Hematopoietic multipotent progenitor cell treated with erythropoietin and hydrocortisone succinate and interleukin-3 and kit ligand, for 17 days (in vitro differentiated cells): ENCODE measurements at places on chromosomes 4 and X.

DNA sequence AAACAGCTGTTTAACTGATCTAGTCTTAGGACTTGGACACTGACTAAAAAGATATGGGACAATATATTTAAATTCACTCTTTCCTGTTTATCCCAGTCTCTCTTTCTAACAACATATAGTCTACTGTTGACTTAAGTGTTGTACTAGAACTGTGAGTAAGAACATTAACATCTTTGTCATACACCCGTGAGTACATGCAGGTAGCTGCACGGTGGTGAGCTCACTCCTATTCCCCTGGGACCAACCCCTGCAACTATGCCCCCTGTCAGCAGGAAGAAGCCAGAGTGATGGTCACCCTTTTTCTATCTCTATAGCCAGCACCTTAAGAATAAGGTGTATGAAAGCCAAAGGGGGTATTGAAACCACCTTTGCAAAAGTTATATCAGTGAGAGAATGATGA, 17.6 kb downstream of the TBL1X start:
- no peak for DNase-seq

GRCh38 chr4:71518283-71518989, 179.6 kb downstream of the SLC4A4 start:
- DNase-seq = no peak

DNA sequence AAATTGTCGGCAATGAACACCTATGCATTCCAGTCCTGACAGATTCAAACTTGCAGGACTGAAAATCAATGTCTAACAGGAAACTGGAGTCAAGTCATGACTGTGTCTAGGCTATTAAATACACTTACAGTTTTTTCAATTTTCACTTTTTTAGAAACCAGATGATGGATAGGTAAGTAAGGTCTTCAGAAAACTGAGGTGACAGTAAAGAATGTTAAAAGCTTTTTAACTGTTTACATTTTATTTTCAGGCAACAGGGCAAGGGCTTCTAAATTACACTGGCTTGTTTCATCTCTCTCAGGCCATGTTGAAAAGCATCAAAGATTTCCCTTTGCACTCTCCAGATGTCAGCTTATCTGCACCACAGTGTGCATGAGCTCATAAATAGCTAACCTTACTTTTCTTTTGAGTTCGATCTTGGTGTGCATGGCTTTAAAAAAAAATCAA, 65.2 kb downstream of the SEC24D start:
- DNase-seq = peak; percentile 21

GRCh38 chrX:19334945-19335626, 8.6 kb upstream of the PDHA1 start:
- DNase-seq = peak; percentile 76

DNA sequence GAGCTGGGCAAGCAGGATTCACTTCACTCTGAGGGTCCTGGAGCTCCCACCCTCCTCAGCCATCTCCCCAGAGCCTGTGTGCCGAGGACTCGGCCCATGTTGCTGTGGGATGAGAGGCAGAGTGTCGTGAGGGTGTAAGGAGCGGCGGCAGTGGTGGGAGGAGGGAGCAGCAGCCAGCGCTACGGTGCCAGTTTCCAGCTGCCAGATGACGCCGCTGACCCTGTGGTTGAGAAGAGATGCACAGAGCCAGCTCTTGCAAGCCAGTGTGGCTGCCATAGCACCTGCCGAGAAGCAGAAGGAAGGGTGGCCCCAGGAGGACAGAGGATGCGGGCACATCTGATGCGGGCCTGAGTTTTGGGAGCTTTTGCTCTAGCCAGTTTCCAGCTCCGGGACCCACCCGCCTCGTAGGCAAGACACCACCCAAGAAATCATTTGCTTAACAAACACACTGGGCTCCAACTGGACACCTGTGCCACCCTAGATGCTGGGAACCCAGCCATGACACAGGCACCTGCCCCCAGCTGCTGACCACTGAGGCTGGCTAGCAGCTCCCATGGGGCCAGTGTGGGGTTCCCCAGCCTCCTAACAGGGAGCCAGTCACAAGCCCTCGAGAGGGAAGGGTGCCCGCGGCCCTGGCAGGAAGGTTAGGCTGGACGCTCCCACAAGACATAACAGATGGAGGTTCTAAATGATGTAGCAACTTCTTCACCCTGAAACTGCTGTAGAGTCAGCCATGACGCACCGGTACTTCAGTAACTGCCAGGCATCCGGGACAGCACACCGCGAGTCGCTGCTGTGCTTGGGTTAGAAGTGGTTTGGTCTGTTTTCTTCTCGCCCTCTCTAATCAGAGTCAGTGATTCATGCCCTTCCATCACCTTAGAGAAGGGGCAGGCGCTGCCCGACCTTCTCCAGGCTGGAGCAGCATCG, 8.9 kb downstream of the MSANTD1 start:
- no peak for DNase-seq

DNA sequence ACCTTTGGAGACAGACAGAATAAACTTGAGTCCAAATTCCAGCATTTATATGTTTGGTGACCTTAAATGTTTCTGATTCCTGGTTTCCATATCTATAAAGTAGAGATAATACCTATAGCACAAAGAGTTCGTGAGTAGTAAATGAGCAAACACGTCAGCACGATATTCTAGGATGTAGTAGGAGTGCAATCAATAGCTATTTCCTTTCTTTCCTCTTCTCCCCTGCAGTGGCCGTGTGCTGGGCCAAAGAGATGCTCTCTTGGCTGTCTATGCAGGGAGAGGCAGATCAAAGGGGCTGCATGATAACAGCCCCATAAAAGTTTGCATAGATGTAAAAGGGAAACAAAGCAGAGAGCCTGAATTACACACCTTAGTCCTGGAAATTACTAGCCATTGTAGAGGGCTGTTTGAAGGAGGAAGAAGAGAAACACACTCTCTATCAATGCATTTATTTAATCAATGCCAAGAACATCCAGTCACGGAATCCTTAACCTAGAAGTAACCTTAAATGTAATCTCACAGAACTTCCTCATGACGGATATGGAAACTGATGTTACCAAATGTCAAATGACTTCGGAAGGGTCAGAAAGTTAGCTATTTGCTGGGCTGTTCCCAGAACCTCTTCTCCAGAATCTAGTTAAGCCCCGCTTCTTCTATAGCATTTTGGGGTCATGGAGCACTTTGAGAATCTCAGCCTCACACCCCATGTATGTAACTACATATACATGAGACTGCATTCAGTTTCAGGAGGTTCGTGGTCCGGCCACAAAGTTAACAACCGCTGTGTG, 35.5 kb upstream of the PLAC8 start:
- DNase-seq = no peak

DNA sequence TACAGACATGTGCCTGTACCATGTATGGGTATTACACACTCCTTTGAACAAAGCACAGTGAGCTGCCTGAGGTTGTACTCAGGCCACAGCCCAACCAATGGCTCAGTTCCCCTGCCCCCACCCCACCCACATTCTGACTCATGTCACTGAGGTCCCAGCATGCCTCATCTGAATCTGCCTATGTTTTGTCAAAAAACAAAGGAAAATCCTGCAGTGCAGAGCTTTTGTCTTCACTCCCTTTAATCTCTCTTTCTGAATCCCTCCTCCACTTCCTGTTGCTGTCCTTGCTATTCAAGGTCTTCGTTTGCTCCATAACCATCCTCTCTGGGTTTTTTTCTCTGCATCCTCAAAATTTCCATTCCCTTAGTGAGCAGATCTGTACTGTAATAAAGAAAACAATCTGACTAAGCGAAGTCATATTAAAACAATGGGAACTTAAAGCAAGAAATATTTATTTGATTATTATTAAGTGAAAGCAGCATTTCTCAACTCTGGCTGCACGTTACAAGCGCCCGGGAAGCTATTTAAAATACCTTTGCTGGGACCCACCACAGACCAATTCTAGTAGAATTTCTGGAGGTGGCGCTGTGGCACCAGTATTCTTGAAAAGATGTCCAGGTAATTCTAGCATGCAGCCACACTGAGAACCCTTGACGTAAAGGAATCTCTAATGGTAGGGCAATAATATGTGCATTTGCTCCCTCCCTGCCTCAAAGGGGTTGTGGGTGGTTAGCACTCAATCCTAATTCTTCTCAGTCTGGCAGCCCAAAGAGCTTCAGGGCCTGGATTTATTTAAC, 8.7 kb downstream of the GUCY2F start:
- DNase-seq = no peak

- no peak for DNase-seq
Observed at GRCh38 chr4:112766422-112766821, 129.5 kb downstream of the LARP7 start.

DNA sequence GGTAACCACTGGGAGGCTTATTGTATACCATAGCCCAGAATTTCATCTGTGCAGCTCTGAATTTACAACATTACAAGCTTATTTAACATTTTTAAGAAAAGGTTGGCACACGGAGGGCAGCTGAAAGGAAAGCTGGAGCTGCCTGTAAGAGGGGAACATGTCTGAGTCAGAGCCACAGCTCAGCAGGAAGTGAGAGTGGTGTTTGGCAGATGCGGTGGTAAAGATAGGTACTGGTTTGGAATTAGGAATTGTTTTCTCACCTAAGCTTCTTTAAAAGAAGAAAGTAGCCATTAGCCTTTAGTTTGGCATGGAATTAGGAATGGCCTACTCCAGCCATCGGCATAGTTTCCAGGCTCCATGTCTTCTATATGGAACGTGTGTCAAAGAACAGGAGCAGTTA, 172.5 kb upstream of the ANXA3 start:
- DNase-seq = no peak

DNA sequence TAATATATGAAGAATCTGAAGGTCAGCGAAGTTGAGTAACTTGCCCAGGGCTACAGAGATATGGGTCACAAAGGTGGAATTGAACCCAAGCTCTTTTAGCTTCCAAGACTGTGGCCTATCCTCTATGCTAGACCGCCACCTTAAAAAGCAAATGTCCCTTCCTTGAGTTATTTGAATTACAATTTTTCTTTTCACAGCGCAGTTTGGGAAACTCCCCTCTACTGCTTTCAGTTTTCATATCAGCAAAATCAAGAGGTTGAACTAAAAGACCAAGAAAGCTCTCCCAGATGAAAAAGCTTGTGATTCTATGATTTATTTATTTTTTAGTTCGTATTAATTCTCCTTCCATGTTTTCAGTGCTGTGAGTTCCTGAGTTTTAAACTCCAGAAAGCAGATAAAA, 174.5 kb upstream of the C1QTNF7 start:
- no peak for DNase-seq

- no peak for DNase-seq
Observed at GRCh38 chrX:15336023-15336413, 695 bp upstream of the PIGA start.

GRCh38 chr4:6264225-6264540, 5.5 kb upstream of the WFS1 start:
- DNase-seq = no peak

GRCh38 chr4:69120870-69121269, 24.6 kb downstream of the UGT2B7 start:
- no peak for DNase-seq

GRCh38 chr4:149005191-149005590, 563.0 kb upstream of the NR3C2 start:
- no peak for DNase-seq

DNA sequence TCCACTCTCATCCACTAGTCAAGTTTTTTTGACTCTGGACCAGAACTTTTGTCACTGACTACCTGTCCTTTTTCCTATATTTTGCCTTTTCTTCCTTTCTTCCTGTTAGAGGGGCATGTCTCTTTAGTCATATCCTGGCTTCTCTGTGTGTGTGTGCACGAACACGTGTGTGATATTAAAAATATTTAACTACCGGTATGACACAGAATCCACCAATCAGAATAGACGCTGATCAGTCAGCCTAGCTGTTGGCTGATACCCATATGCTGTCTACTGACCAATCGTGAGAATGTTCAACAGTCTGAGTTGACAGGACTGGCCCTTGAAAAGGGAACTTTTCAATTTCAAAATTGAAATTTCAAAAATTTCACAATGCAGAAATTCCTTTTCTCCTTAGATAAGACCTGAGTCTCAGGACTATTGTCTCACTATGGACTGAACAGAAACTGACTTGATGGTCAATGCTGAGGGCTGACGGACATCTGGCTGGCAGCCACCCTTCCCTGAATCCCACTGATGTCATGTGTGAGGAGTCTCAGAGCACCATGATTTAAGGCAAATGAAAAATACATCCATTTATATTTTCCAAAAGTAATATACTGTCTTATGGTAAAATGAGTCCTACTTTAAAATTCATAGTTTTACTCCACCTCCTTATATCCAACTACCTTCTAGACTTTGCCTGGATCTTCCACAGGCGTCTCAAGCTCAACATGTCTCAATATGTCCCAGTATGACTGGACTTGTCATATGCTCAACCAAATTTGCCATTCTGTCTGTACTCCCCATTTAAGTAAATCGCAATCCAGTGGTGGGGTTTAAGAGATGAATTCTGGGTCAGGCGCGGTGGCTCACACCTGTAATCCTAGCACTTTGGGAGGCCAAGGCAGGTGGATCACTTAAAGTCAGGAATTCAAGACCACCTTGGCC, 78.0 kb downstream of the CHRNA9 start:
- no peak for DNase-seq

- DNase-seq = no peak
Observed at GRCh38 chr4:147361726-147362125, 119.2 kb upstream of the EDNRA start.
